ENCODE measurements at places on chromosomes 6 and 20. TPM values are rescaled to one million over a fixed set of nuclear protein-coding genes. Genes with fewer than 3 reads are reported as not detected.

CCN6 gene
- total RNA-seq = not detected

MAPK13 gene
- total RNA-seq = 84.6 TPM

COL9A3 gene
- 0.57 TPM for total RNA-seq

TSHZ2 gene
- 2.3 TPM for total RNA-seq

DNA sequence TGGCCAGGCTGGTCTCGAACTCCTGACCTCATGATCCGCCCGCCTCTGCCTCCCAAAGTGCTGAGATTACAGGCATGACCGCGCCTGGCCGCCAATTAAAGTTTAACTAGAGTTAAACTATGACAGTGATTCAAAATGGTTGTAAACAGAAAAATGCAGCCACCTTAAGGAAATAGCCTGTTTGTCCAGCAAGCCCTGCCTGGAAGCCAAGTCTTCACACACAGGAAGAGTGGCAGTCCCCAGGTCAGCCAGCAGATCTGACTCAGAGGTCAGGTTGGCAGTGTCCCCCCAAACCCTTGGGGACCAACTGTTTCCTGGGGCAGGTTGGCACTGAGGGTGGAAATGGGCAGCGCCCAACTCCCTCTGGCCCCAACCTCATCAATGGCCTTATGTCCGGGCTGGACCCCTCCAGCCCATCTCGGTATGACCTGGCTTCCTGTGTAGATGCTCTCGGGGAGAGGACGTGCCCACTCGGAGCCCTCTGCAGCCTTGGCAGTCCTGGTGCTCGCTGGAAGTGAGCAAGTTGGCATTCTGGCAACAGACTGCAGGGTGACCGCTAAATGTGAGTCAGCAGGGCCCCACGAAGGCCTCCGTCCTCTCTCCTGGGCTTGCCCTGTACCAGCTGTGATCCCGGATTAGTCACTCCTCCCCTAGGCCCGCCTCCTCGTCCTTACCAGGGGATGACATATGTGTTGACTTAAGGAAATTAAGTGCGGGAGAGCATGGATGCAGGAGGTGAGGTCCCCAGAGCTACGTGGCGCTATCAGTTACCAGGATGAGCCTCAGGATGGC, 9.7 kb upstream of the HSP90AB1 start:
- H3K4me1 ChIP-seq = peaks cover 25% of the 10 kb centered on the region
- H3K27ac ChIP-seq = peak overlapping the region; percentile 88
- DNase-seq = peak; percentile 97
- peak overlapping the region; percentile 70 for H3K4me3 ChIP-seq

DNA sequence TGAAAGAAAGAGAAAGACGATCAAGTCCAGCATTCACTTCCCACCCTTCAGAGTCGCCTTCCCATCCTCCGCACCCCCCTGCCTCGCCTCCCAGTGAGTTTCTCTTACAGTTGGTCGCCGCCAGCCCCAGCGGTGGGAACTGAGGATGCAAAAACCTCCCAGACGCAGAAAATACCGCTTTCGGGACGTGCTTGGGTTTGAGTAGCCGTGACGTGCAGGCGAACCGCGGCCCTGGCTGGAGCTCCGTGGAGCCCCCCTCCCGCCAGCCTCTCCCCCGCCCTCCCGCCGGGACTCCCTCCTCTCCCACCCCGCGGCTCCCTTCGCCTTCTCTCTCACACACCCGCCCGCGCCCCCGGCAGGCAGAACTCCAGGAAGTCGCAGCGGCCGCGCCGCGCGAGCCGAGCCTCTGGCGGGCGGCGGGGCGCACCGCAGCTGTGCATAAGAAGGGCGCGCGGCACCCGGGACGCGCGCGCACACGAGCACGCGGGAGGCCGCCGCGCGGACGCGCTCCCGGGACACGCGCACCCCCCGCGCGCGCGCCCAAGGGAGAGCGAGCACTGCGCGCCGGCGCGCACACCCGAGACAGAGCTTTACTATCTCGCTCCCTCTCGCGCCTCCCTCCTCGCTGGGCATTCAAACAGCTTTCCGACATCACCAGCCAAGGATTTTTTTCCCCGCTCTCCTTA, at the start of gene ADGRB3:
ADGRB3 (plus strand) TSS at position 557 of the 686 bp plus-strand sequence. CDS start 3,394 bp downstream, outside the sequence.
- DNase-seq = peak; percentile 95
- peak within 1 kb of the TSS; percentile 82 for H3K4me3 ChIP-seq
- H3K36me3 ChIP-seq = no peaks in the 10 kb centered on the region
- H3K4me1 ChIP-seq = peaks cover 6% of the 10 kb centered on the region
- H3K27ac ChIP-seq = peak within 1 kb of the TSS; percentile 80
- no peaks in the 10 kb centered on the region for H3K27me3 ChIP-seq

DNA sequence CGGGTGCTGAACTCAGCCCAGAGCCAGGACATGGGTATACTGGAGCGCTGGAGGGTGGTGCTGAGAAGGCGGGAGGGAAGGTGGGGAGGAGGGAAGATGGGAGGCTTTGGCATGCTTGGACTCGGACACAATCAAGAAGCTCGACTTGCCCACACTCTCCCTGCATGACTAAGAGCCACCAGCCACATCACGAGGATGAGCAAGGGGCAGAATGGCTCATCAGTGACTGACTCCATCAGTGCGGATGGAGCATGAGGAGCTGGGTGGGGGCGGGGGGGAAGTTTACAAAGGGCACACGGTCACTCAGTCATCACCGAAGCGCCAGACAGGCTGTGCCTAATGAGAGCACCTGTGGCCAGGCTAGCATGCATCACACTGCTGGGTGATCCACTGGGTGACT, 222.8 kb downstream of the KIF16B start:
- H3K27ac ChIP-seq = no peak overlapping the region
- H3K4me1 ChIP-seq = no peaks in the 10 kb centered on the region
- H3K36me3 ChIP-seq = no peaks in the 10 kb centered on the region
- H3K27me3 ChIP-seq = no peaks in the 10 kb centered on the region
- no peak overlapping the region for H3K4me3 ChIP-seq

DNA sequence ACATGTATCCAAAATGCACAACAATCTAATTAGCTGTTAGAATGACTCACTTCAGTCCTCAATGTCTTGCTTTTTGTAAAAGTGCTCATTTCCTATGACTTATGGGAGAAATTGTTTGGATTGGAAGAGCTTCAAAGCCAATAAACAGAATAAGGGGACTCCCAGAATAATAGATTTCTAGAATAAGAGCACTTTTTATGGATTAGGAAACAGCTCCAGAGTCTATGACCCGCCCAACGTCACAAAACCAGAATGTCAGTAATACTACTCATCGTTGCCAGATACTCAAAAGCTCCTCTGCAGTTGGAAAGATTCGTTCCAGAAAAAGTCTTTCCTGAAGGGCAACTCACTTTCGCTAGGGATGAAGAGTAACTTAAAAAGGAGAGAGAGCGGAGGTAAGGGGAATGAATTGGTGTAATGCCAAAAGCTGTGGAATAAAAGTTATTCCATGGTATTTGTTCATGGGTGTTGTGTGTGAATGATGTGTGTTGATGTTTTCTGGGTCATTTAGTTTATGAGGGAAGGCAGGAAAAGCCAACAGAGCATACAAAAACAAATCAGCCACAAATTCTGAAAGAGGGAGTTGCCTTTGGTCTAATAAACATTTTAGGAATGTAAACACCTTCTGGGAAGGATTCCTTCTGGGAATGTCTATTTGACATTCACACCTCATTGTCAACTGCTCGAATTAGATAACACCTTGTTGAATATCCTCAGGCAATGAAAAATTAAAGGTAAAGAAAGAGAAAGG, 64.6 kb downstream of the SYNE1 start:
- peak overlapping the region; percentile 67 for H3K27ac ChIP-seq
- H3K36me3 ChIP-seq = no peaks in the 10 kb centered on the region
- H3K4me3 ChIP-seq = no peak overlapping the region

GRCh38 chr20:16123623-16124022, 449.6 kb downstream of the KIF16B start:
- H3K27me3 ChIP-seq = no peaks in the 10 kb centered on the region
- H3K4me1 ChIP-seq = no peaks in the 10 kb centered on the region
- H3K27ac ChIP-seq = no peak overlapping the region
- no peak overlapping the region for H3K4me3 ChIP-seq
- no peaks in the 10 kb centered on the region for H3K36me3 ChIP-seq
- no peak for DNase-seq

- no peak overlapping the region for H3K27ac ChIP-seq
- no peak for DNase-seq
- H3K4me3 ChIP-seq = no peak overlapping the region
- H3K4me1 ChIP-seq = no peaks in the 10 kb centered on the region
Measured at GRCh38 chr6:13834790-13835189, 20.4 kb upstream of the MCUR1 start.

DNA sequence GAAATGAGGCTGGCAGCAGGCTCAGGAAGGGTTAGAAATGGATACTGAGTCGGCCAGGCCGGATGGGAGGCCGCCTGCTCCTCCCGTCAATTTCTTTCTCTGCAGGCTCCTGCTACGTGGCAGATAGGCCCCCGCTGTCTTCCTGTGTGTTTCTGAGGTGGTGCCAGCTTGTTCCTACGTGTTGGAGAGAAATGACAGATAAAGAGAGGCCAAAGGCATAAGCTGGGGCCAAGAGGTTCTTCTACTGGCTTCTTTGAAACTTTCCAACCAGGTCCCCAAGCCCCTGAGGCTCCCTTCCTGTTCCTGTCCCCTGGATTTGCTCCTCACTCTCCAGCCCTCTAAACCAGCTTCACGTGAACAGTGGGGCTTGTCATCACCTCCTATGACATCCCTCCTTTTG, 76.8 kb downstream of the TCP11 start:
- peaks cover 94% of the 10 kb centered on the region for H3K36me3 ChIP-seq
- H3K4me3 ChIP-seq = no peak overlapping the region
- no peaks in the 10 kb centered on the region for H3K27me3 ChIP-seq

- peaks cover 27% of the 10 kb centered on the region for H3K4me1 ChIP-seq
- no peak overlapping the region for H3K27ac ChIP-seq
- no peaks in the 10 kb centered on the region for H3K36me3 ChIP-seq
- DNase-seq = no peak
- no peaks in the 10 kb centered on the region for H3K27me3 ChIP-seq
Measured at GRCh38 chr6:158575550-158575949, 15.7 kb downstream of the TMEM181 start.

DNA sequence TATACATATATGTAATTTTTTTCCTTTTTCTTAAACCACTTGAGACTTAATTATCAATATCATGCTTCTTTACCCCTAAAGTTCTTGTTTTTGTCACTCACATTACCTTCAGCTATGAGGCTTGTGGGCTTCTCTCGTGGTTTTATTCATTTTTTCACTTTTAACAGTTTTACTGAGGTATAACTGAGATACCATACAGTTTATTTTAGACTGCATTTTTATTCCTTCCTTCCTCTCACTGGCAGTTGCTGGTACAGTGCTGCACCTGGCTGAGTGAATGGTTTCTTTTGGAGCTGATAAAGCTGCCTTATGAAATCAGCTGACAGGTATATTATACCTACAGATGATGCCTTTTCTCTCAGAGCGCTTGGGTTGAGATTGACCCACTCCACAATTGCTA, 54.4 kb downstream of the LRP11 start:
- no peak overlapping the region for H3K27ac ChIP-seq
- no peak for DNase-seq
- no peaks in the 10 kb centered on the region for H3K4me1 ChIP-seq
- H3K27me3 ChIP-seq = no peaks in the 10 kb centered on the region
- peaks cover 21% of the 10 kb centered on the region for H3K36me3 ChIP-seq
